ENCODE measurements at places on chromosomes 7 and 10.

DNA sequence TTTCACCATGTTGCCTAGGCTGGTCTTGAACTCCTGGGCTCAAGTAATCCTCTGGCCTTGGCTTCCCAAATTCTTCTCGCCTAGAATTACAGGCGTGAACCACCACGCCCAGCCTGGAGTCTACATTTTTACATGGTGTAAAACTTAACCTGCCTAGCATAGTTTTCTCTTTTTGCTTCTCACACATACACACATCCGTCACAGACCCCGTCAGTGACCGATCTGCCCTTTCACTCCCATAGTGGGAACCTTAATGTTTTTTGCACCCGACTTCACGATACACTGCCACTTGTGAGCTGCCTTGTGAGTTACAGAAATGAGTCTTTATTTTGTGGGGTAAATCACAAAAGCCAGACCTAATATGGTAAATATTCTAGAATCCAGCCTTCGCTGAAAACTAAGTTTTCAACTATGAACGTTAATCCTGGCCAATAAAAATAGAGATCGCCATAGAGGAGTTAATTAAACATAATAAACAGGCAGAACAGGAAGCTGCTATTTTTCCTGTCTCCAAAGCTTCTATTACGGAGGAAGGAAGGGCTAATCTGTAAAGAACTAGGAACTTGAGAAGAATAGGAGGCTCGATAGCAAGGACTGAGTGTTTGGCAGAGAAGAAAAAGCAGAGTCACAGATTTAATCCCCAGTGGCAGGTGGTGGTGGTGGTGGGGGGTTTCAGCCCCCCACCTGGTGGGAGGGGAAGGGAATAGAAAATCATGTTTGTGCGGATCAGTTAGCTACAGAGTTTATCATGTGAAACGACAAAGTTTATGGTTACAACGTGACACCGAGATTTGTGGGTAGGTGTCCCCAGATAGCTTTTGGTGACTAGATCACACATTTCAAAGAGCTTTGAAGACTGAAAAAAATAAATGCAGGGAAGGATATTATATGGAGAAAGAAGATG is 14.7 kb upstream of the FAM171A1 start:
- DNase-seq: no peak

DNA sequence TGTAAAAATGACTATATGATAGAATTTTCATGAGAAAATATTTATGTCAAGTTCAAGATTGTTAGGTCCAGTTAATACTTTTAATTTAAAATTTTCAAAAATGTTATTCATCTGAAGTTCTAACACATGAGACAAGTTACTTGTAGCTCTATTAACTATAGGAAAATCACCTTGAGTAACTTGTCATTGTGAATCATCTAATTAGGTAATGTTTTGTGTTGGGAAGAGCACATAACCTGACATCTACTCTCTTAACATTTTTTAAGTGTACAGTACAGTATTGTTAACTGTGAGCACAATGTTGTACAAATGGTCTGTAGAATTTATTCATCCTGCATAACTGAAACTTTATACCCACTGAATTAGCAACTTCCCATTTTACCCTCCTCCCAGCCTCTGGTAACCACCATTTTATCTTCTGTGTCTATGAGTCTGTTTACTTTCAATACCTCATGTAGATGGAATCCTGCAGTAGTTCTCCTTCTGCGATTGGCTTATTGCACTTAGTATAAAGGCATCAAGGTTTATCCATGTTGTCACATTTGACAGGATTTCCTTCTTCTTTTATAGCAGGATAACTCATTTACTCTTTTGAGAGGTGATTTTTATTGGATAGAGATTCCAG is 54.6 kb downstream of the ARL4A start:
- DNase-seq: no peak

- no peak for DNase-seq
Observed at GRCh38 chr7:88306590-88307048, at the start of gene STEAP4. TSS of gene STEAP4 (minus strand) at chr7:88306894. CDS start at chr7:88284269, 22,625 bp downstream.

- DNase-seq: no peak
Observed at GRCh38 chr10:78162853-78163252, 129.2 kb downstream of the RPS24 start.

DNA sequence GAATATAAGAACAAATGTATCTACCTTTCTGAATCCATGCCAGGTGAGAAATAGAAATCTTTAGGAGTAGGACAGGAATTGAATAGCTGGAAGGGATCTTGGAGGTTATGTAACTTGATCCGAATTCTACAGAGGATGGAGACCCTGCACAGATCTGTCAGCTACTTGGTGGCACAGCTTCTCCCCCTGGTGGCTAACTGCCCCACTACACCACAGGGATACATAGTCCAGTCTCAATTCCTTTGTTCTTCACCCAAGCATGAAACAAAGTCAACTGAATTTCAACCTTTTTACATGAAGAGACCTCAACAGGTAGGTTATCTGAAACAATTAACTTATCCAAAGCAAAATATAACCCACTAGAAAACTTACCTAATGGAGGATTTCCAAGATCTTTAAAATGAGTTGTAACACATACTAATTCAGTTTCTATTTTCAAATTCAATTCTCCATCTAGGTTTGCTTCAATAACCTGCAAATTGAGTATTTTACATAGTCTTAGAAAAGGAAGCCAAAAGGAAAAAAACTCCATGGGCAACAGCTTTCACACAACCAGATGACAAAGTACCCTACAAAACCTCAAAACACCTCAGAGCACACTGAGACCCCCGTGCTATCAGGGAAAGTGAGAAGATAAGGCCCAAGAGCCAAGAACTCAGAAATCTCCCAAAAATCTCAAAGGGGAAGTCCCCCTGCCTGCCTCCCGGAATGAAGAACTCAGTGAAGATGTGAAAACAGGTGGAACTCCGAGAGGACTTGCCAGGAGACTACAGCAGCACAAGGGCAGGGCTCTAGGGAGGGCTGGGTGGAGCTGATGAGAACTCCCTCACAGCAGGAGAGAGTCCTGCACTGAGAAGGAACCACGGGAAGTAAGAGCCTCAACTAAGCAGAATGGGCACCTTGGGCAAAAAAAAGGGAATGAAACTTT is 10.3 kb downstream of the HUS1 start:
- peak; percentile 19 for DNase-seq

GRCh38 chr7:106418094-106418493 is 133.3 kb upstream of the NAMPT start:
- peak; percentile 80 for DNase-seq
